GM12891 (cell line): ENCODE measurements at places on chromosomes 12 and 14.

DNA sequence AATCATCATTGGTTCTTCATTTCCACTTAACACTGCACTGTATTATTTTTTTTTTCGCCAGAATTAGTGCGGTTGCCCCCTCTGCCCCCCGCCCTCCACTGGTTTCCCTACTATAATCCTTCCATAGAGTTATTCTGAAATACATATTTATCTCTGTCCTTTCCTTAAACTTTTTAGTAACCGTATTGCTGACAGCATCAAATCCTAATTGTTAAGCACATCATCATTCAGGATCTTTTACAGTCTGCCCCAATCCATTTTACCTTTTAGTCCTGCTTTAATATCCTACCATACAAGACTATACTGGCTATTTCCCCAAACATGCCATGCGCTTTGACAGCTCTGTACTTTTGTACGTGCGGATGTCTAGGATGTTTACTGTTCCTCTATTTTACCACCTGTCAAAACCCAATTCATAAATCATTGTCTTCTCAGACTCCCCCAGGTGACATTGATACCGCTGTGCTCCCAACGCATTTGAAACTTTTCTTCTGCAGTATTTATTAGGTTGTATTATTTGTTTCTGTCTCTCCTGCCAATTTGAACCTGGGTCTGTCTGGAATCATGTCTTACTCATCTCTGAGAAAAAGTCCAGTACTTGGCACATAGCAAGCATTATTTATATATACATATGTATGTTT is 1.0 kb downstream of the FGFR1OP2 start:
- DNase-seq, result no peak

DNA sequence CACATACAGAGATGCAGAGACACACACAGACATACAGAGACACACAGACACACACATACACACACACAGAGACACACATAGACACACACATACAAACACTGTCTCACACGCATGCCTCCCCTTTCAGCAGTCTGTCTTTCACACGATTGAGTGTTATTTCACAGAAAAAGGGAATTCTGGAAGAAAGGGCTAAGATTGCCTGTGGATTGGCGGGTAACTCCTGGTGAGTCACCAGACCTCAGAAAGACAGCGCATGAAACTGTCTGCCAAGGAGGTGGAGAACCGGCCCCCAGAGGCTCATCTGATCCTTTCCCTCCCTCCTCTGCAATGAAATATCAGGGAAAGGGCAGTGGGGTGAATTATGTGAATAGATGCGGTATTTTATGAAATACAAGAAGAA is 127.2 kb upstream of the GSC start:
- DNase-seq, result no peak

DNA sequence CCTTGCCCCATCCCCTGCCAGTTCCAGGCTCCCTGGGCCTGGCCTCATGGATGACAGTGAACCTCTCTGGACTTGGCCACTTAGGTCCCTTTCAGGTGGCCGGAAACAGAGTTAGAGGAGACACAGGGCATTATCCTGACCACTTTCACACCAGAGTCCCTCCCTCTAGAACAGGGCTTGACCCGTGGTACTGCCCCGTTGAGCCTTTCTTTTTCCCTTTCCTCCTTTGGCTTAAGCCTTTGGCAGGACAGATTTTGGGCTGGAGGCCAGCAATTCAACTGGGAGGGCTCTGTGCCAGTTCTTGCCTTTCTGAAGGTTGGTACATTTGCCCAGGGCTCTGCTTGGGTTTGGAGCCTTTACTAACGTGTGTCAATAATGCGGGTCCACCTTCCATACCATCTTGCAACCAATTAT is 22.8 kb downstream of the TPCN1 start:
- DNase-seq, result no peak

DNA sequence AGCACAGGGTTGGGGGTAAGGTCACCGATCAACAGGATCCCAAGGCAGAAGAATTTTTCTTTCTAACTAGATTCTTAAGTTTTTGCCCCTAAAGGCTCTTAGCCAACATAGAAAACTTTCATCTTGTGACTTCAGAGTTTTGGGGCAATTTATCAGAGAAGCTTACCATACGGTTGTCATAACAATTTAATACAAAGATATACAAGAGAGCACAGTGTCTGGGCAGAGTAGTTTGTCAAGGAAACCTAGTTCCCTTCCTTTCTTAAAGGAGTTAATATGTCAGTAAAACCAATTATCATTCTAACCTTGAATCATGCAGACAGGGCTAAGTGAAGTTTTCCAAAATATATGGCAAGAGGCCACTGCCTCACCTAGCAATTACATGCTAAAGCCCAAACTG is 18.4 kb downstream of the NR2C1 start:
- DNase-seq, result no peak

GRCh38 chr12:14999695-15000365 is 27.0 kb downstream of the PDE6H start:
- no peak for DNase-seq

DNA sequence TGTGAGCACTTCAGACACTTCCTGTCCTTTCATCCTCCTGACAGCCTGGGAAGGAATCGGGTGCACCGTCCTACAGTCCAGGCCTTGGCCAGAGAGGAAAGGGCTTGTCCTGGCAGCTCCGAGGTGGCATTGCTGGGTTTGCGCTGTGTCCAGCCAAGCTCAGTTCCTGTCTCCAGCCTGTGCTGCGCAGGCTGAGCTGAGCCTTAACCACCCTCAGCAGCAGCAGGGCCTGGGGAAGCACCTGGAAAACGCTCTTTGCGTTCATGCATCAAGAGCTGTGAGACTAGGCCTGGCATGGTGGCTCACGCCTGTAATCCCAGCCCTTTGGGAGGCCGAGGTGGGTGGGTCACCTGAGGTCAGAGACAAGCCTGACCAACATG is 33.7 kb upstream of the EML1 start:
- DNase-seq, result no peak

GRCh38 chr12:23559268-23559753 is 390.2 kb downstream of the SOX5 start:
- DNase-seq, result no peak

- no peak for DNase-seq
These were observed at the start of gene LTB4R2 for GRCh38 chr14:24309538-24310264. TSS of gene LTB4R2 (plus strand) at chr14:24310140. CDS start at chr14:24310665, 525 bp downstream.

DNA sequence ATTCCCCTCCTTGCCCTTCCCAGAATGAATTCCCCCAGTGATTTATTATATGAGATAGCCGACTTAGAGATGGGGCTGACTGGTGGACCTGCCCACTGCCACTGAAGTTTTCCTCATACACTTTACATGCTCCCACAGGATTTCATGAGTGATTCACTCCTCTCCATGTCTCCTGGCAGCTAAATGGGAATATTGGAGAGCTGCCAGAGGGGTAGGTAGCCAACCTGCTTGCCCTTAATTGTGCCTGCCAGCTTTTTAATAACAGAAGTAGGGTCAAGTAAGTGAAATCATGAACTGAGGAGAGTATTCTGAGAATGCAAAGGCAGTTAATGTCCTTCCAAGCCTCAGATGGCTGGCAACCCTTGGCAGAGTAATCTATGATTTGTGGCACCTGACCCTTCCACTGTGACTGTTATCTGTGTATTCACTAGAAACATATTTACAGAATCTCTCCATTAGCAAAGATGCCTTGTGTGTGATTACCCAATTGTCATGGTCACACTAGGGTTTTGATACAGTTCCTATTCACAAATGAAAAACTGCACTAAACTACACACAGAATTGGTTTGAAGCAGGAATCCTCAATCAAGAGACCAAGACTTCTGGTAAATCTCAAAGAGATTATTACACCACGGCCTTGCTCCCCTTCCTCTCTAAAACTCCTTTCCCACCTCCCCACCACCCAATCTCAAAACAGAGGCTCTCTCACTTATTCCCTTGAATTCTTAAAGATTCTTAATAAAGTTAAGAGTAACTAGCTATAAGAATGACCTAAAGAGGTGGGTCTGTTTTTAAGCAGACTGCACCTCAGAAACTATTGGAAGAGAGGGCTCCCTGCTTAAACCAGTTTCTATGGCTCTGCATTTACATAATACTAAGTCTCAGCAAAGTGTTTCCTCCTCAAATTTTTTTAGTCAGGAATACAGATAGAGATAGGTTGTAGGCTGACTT is 17.2 kb downstream of the NKX2-1 start:
- DNase-seq, result no peak

GRCh38 chr14:68444449-68445168 is 348.3 kb downstream of the ZFP36L1 start:
- no peak for DNase-seq

- no peak for DNase-seq
These were observed 97.4 kb downstream of the PLCZ1 start for GRCh38 chr12:18640321-18640955.

GRCh38 chr12:116116650-116117424 is 160.7 kb downstream of the MED13L start:
- no peak for DNase-seq

DNA sequence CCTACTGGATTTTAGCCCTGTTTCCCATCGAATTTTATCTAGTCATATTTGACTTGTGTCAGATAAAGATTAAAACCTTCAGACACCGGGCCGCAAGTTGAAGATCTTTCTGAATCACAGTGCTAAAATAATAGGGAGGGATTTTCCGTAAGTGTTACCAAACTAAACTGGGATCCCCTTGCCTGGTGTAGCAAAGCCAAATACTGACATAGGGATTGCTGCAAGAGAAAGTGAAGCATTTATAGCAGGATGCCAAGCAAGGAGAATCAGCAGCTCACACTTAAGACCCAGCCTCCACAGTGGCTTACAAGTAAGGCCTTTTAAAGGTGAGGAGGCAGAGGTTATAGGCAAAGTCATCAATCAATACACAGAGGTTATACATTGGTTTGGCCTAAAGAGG is 147.4 kb downstream of the AKAP6 start:
- DNase-seq, result no peak

- no peak for DNase-seq
These were observed 6.8 kb upstream of the PAX9 start for GRCh38 chr14:36654794-36655381.

DNA sequence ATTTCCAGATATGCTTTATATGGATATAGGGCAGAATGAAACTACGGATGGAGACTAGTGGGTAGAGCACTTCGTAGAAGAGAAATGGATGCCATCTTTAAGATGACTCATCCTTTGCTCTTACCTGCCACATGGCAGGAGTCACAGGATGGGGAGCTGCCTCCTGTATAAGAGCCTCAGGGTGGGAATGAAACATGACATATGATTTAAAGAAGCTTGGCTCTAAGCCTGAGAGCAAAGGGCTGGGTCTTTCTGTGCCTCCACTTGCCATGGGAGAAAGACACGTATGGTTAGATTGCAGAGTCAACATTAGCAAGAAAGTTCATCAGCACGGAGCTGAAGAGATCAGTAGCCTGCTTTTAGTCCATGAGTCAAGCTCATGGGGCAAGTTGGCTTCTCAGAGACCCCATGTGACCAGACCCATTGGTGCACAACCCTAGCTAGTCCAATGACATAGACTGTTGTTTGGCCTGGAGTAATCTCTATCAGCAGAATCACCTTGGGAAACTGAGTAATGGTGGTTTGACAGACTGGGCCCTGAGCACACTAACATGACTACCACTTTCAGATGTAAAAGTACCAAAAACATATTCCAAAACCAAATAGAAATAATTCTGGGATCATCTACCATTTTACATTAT is 38.1 kb upstream of the IL22 start:
- DNase-seq, result no peak

- no peak for DNase-seq
These were observed 130.4 kb downstream of the PRIMA1 start for GRCh38 chr14:93657875-93658274.

GRCh38 chr12:120316798-120317223 is 10.8 kb downstream of the PLA2G1B start:
- no peak for DNase-seq

GRCh38 chr14:74297986-74298385 is 4.7 kb downstream of the ABCD4 start:
- DNase-seq, result no peak

DNA sequence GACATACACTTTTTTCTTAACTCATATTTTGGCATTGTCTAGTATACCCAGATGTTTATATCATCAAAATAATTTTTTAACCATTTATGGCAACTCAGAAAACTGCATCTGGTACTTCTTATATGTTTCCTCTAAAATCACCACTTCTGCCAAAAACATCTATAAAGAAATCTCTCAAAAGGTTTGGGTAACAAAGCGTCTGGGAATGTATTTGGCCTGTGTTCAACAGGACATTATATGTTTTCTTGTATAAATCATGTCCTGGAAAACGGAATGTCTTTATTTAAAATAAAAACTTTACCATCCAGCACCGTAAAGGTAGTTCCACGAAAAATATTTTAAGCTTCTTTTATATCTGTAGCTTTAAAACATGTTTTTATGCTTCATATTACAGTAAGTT is 36.1 kb upstream of the FBLN5 start:
- no peak for DNase-seq

DNA sequence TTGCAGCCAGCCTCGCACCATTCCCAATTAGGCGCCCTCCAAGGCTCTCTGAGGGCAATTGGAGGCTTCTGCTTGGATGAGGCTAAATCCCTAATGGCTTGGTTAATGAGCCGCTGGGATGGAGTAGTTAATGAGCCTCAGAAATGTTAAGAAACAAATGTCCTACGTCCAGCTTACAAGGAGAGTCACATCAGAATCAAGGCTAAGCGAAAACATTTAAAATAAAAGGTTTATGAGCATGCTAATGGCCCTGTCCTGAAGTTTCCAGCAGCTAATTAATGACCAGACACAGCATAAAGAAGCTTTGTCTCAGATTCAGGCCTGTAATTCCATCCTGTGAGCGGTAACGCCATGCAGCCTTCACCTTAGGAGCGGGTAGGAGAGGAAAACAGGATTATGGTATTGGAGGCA is 200.7 kb upstream of the BCL2L14 start:
- no peak for DNase-seq

GRCh38 chr14:94485944-94486841 is 10.2 kb upstream of the SERPINA9 start:
- peak; percentile 68 for DNase-seq

GRCh38 chr12:125079648-125080645 is 14.7 kb downstream of the AACS start:
- no peak for DNase-seq

GRCh38 chr14:63737582-63738006 is 9.7 kb upstream of the SGPP1 start:
- no peak for DNase-seq

GRCh38 chr12:46914336-46914735 is 88.5 kb upstream of the SLC38A4 start:
- DNase-seq, result no peak

GRCh38 chr14:68591786-68592185 is 201.1 kb downstream of the ZFP36L1 start:
- no peak for DNase-seq

DNA sequence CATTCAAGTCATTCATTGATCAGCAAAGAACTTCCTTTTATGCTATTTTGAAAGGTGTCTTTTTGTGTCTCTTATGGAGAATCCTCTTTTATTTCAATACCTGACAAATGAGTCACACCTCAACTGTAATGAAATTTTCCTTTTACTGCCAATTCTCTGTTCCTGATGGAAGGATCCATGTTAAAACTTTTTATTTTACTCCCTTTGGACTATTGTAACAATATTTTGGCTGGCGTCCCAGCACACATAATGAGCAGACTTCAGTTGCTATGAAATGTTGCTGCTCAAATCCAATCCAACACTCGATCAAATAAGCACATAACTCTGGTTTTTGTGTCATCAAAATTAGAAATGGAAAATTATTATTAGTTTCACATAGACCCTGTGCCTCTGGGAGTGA is 21.9 kb upstream of the SLC15A5 start:
- no peak for DNase-seq

- DNase-seq, result no peak
These were observed 40.1 kb downstream of the RERG start for GRCh38 chr12:15181017-15181683.
